ENCODE measurements at places on chromosomes 2 and 18.
A peak's percentile ranks its signal among the peaks of the same experiment; 100 is the strongest.

DNA sequence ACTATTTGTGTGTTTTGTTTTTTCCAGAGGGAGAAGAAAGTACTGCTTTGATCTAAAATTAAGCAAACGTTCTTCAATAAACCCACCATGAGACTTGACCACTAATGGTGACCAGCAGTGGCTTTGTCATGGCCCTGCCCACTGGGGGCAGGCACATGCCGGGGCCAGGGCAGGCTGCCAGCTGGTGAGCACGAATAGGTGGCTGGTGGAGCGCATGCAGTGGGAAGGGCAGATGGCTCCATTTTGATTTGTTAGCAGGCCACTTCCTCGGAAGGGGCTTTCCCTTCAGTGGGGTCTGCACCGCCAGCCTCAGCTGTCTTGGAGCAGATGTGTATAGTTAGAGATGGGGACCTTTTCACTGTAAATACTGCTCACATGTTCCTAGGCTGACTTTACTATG, 277.1 kb downstream of the SOX11 start:
- no peak for DNase-seq

DNA sequence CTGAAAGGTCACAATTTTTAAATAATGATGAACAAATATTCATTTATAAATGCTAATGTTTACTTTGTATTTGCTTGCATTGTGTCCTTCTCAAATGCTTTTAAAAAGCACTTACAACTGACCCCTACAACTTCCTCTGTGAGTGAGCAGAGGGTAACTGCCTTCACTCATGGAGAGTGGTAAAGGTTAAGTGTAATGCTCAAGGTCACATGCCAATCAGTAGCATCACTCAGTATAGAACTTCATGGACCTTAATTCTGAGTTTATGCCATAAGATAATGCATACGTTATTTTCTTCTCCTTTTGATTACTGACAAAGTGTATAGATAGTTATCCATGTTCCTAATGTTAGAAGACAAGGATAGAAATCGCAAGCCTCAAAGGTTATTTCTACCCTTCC, 91.8 kb upstream of the SERTAD2 start:
- no peak for DNase-seq

DNA sequence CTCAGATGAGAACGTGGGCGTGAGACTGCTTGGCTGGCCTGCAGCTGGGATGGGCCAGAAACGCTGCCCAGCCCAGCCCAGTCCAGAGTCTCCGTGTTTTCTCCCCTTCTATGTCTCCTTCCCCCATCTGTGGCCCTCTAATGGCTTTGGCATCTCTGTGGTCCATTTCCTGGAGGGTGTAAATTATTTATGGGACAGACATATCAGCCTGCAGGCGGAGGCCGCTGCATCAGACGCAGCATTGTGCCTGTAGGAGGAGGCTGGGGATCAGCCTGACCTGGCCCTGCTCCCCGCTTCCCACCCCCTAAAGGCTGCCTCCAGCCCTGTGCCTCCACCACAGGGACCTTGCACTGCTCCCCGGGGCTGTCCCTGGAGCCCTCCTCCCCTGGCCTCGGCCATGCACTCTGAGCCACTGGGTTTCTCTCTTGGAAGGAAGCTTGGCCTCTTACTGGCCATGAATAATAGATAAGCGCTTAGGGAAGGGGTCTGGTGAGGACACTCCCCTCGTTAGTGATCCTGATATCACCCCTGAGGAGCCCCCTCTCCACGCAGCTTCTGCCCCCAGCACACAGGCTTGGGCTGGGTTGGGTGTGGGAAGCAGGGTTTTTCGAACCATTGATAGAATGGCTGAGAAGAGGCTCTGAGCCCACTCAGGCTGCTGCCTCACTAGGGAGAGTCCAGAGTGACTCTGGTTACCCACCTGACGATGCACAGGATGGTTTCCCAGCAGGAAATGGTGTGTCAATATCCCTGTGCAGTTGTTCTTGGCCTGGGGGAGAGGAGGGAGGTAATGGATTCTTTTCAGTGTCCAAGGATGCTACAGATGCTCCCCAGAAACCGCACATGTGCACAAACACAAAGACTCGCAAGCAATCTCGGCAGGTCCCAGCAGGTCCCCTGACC, 185.5 kb downstream of the MYCN start:
- DNase-seq = no peak

- DNase-seq = peak; percentile 56
Measured at GRCh38 chr2:151071382-151071781, 190.3 kb downstream of the RBM43 start.

DNA sequence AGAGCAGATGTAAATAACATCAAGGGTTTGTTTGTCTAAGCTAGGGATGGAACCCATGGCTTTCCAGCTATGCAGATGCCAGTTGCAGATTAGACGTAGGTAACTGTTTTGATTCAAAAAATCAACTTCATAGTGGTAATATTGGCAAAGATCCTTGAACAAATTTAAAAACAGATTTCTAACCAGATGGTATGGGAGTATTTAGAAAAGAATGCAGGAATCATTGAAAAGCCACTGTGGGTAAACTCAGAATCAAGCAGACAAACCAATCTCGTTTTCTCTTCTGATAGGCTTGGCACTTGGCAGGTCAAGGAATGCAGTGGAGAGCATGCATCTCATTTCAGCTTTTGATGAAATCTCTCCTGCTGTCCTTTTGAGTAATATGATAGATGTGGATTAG, 377.5 kb downstream of the CLIP4 start:
- no peak for DNase-seq
